ENCODE measurements at places on chromosomes 7 and 10.

GRCh38 chr10:101709359-101710058 is 14.5 kb upstream of the FBXW4 start:
- no peak for DNase-seq

DNA sequence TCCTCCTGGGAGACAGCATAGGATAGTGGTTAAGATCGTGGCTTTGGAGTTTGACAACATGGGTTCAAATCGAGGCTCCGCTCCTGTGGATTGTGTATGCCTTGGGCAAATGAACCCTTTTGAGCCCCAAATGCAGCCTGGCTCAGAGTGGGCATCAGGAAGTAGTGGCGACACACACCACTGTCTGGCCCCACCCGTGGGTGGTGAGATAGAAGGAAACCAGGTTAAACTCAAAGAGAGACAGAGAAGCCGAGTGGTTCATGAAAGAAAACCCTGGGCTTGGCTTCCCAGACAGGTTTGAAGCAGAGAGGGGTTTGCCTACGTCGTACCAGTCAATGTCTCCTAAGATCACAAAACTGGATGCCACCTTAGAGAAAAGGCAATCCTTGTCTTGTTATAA is 57.7 kb downstream of the PRTFDC1 start:
- peak; percentile 50 for DNase-seq

- no peak for DNase-seq
Measured at GRCh38 chr7:149310113-149310836, 48.3 kb downstream of the ZNF783 start.

DNA sequence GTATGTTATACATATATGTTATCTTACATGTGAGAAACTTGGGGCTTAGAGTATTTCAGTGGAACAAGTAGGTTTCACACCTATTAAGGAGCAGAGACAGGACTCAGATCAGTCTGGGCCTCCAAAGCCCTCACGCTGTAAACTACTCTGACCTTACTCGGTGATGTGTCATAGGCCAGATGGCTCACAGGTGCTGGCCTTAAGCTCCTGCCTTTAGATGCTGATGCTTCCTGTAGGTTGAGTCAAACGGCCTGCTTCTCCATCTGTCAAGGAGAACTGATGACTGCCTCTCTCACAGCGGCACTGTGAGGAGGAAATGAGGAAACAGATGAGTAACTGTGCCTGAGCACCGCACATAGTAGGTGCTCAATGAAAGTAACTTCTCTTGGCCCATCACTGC is 312.6 kb upstream of the COBL start:
- no peak for DNase-seq

GRCh38 chr10:13961097-13961496 is 369.6 kb downstream of the FRMD4A start:
- DNase-seq = no peak

Data from central memory CD4-positive, alpha-beta T cell (primary cell).